AG09319 (cell line): ENCODE measurements at places on chromosomes 11 and 22.

- no peak for DNase-seq
Measured at GRCh38 chr11:78744949-78745348, 170.3 kb upstream of the NARS2 start.

DNA sequence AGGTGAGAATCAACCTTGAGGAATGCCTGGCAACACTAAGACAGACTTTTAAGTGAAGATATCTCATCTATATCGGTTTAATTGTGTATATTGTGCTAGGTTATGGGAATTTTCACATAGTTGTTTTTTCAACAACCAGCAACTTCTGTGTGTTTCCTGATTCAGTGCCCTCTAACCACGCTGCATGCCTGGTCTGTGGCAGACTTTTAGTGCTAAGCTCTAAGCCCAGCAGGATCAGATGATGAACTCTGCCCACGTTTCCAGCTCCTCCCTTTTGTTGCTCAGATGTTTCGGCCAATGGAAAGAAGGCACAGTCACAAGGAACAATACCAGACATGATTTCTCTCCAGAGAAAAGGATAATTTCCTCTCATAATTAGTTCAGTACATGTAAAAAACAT lies 1.4 kb upstream of the VWA5A start:
- no peak for DNase-seq

DNA sequence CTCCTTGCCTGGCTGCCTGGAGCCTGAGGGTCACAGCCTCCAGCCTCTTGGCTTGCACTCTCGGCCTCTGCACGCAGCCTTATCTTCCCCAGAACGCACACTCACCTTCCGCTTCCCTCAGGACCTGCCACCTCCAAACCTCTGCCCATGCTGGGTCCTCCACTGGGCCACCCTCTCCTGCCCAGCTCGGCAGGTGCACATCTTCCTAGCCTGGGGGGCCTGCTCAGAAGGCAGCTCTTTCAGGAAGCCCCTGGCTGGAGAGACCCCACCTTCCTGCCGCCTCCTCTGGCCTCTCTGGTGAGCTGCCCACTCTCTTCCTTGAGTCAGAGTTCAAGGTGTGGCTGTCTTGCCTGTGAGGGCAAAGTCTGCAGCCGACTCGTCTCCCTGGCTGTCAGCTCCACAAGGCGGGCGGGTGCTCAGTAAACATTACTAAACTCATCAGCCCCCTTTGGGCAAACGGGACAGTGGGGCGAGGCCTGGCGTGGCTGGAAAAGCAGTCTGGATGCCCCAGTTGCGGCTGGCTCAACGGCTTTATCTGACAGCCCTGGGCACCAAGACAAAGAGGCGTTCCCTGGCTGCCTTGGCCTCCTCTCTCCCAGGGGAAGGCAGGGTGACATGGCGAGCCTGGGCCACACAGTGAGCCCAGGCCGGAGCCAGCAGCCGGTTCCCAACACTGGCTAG lies 1.7 kb upstream of the LINC01488 start:
- DNase-seq: no peak

DNA sequence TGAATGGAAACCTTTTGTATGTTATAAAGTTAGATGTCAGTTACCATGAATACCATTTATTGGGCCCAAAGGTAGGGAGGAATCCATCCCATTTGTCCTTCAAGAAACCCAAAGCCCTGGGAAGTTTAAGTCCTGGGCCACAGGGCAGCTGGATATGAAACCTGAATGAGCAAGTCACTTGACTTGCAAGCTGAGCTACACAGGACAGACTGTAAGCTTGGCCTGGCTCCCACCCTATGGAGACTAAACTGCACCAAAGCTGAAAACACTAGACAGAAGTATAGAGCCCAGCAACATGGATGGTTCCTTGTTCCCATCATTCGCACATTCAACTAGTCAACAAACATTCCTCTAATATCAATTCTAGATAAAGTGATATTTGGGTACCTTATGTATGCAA lies 71.3 kb downstream of the KCNC1 start:
- DNase-seq: no peak

DNA sequence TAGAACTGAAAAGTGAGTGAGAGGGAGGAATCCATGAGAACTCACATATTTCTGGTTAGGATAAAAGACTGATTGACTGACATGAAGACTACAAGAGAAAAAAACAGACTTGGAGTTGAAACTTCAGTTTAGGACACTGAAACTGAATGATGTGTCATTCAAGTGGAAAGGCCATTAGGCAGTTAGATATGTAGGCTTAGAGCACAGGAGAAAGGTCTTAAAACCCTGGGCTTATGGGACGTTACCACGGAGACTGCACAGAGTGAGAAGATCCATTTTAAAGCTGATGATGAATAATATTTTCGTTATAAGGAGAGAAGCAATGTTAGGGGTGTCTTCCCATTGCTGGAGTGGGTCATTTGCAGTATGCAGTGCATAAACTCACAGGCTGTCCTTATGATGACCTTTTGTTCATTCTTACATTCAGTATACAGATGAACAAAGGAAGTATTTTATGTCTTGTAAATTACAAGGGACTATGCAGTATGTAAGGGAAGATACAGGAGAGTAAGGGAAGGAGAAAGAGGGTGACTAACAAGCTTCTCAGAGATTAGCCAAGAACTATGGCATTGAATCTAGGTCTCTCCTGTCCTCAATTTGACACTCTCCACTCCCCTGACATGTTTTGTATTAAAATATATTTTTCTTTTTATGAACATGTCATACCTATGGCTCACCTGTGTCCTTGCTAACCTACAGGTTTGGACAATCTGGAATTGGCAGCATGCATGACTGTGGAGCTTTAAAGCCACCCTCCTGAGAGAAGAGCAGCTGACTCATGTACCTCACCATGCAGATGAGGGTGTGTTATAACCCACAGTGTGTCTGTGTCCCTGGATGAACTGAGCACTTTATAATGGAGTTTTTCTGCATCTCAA lies 63.7 kb downstream of the MAML2 start:
- no peak for DNase-seq

DNA sequence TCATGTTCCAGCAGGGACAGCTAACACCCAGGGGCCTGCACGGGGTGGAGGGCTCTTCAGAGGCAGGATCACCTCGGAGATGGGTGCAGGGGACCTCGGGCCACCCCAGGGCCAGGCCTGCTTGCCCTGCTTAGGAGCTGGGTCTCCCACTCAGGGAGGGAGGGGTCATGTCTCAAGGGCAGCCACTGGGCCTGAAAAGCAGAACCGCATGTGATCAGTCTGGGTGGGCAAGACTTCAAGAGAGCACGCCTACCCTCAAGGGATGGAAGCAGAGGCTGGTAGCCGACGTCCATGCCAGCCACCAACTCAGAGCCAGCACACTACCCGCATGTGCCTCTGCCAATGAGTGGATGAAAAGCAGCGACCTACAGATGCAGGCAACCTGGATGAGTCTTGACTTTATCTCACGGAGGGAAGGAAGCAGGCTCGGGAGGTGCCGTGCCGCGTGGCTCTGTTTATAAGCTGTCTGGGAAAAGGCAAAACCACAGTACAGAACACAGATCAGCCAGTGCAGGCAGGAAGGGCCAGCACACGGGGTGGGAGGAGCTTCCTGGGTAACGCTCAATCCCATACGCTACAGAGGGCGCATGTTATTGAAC lies 16.0 kb downstream of the TBX1 start:
- DNase-seq: no peak

DNA sequence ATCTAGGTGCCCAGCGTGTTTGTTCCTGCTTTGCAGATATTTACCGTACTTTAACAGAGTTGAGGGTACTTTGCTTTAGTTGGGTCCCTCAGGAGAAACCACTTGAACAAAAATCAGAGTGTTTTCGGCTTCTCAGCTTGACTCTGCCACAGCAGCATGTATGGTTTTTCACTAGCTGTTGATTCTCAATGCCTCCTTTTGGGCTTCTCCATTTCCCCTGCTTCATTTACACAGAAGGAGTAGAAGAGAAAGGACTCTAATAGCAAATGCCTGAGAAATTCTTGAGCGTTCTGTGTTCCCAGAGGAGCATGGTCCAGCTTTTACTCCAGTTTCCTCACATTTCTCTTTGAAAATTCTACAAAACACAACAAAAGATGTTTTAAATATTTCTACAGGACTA lies 252.1 kb upstream of the CCDC179 start:
- DNase-seq: no peak

GRCh38 chr11:40273192-40273732 lies 1186.2 kb downstream of the LRRC4C start:
- DNase-seq: no peak

DNA sequence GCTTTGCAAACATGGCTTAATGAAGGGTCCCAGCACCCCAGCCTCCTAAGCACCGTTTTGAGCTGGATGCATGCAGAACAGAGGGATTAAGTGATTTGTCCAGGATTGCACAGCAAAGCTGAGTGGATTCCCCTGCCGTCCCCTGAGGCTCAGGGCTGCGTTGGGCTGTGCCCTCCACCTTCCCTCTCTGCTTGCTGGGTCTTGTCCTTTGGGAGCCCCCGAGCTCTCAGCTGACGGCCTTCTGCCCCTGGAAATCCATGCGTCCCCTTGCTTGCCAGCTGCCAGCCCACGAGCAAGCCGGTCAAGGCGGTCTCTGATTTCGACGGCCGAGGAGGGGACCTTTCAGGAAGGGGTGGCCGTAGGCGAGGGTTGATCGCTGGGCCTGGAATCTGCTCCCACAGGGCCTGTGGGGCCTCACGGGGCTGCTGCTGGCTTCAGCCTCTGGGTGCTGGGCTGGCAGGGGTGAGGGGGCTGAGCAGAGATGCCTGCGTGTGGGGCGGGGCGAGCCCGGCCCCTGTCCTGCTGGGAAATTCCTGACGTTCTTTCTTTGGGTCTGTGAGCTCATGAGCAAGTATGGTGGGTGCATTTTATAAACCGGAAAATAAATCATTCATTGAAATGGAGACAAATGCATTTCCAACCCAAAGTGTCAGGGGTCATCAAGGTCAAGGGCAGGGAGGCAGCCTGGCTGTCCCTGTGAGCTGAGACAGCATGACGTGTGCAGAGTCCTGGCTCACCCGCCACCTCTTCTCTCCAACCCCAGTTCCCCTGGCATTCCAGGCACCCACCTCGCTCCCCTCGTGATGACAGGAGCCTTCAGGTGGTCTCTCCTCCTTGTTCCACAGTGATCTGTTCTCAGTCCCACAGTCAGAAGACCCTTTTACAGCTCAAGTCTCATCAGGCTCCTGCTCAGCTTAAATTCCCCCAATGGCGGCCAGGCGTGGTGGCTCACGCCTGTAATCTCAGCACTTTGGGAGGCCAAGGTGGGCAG lies 28.1 kb downstream of the FGF4 start:
- DNase-seq: no peak

DNA sequence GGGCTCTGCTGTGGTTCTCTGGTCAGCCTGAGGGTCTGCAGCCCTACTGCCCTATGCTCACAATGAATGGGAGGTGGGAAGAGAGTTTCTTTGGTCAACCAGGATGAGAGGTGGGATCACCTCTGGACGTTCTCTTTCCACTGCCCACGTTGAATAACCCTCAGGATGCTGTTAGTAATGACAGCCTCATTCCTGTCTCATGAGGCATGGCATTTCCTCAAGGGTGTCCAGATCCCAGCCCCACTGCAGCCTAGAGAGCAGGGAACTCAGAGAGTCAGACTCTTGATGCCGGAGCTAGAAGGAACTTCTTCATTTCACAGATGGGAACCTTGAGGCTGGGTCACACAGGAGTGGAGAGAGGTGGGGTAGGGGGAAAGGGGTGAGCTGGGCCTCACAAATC lies 196.0 kb downstream of the CEP164 start:
- DNase-seq: no peak

DNA sequence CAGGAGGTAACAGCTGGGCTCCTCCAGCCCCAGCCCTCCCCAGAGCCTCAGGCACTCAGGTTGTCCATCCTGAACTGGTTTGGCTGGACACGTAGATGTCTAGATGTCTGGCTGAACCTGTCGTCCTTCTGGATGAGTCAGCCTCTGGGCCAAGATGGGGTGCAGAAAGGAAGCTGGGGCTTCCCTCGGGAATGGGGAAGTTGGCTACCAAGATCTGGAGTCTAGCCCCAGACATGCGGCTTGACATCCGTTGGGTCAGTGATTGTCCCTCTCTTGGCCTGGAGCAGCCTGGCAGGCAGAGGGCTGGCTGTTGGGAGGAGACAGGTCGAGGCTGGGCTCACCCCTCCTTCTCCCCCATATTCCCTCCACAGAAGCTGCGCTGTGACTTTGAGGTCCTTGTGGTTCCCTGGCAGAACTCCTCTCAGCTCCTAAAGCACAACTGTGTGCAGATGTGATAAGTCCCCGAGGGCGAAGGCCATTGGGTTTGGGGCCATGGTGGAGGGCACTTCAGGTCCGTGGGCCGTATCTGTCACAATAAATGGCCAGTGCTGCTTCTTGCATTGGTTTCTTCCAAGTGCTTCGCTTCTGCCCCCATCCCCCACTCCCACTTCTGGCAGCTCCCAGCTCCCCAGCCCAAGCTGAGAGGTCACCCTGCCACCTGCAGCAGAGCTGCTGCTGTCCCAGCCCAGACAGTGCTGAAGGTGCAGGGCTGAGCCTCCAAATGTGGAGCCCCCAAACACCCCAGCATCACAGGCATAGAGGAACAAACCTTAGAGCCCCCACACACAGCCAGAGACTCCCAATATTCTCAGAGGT lies 1.3 kb downstream of the CST6 start:
- DNase-seq: no peak

DNA sequence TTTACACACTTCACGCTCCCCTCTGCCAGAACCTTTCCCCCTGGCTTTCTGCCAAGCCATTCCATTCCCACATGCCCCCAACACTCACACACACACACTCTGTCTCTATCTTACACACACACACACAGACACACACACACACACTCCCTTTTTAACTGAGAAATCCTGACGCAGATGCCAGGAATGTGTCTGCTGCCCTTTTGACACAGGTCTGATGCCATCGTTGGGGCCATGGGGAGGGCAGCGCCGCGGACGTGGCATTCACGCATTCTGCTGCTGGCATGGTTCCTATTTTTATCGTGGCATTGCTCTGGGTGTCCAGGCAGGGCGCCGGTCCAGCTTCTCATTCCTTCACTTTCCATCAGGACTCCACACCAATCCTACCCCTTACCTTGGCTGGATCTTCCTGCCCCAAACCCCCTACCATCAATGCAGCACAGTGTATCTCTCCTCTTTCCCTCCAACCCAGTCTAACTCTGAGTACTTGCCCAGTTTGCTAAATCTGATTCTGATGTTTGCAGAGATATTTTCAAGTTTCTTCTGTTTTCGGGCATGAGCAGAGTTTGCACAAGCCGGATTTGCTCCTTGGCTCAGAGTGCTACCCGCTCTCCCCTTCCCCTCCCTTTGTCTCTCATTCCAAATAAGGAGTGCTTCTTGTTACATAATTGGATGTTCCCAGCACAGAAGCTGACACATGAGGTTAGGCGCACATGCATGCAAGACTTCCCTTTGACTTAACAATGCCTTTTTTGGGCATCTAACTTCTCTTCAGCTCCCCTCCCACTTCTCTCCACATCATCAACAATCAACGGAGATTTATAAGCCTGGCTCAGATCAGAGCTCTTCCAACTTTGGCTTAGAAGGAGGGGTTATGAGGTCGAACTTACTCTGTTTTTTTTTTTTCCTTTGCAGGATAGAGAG lies 18.8 kb downstream of the SNX19 start:
- peak; percentile 93 for DNase-seq

DNA sequence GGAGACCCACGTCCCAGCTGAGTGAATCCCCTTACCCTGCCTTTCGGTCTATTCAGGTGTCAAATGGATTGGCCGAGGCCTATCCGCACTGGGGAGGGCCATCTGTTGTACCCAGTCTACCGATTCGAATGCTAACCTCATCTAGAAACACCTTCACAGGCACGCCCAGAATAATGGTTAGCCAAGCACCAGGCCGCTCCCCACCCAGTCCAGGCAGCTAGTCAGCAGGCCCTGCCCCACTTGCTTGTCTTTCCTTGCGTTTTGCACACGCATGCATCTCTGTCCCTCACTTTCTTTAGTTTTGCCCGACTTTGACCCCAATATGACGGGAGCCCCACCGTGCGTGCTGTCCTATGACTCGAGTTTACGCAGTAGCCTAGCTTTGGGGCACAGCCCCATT lies 31.7 kb downstream of the PARVB start:
- no peak for DNase-seq

GRCh38 chr11:78331711-78332110 lies 85.9 kb downstream of the GAB2 start:
- DNase-seq: no peak
